Stimulated activated CD4-positive, alpha-beta T cell treated with anti-CD3 and anti-CD28 coated beads, Interleukin-15, amount 100 ng/mL, for 1 hour (primary cell): ENCODE measurements at places on chromosomes 4 and X.
A peak's percentile ranks its signal among the peaks of the same experiment; 100 is the strongest.

- no peak for DNase-seq
Observed at GRCh38 chr4:129821963-129822362, 726.0 kb downstream of the C4orf33 start.

DNA sequence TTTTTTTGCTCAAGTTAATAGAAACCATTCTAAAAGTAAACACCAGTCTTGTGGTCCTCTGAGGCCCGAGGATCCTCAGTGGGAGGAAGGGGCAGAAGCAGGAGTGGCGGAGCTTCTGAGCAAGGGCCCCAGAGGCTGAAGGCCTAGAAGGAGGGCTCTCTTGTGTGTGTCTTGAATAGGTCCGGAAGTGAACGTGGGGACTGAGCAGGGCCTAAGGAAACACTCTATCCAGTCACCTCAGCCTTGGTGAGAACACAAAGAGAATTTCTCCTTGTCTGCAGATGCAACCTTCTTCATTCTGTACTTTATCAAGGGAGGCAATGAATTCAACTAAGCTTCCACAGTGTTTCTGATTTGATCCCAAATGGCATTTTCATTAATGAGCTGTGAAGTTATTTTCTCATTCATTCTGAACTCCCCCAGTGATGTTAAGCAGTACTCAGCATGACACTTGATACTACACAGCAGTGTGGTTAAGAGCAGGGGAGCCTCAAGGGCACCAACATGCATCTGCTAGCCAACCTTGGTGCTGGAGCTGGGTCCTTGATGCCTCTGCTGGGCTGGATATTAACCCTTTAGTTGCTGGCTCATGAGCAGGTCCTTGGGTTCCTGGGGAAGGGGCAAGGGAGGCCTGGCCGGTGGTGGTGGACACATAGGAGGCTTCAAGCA is 64.7 kb downstream of the RBM47 start:
- no peak for DNase-seq

- no peak for DNase-seq
Observed at GRCh38 chrX:63740382-63740781, 44.6 kb downstream of the ARHGEF9 start.

DNA sequence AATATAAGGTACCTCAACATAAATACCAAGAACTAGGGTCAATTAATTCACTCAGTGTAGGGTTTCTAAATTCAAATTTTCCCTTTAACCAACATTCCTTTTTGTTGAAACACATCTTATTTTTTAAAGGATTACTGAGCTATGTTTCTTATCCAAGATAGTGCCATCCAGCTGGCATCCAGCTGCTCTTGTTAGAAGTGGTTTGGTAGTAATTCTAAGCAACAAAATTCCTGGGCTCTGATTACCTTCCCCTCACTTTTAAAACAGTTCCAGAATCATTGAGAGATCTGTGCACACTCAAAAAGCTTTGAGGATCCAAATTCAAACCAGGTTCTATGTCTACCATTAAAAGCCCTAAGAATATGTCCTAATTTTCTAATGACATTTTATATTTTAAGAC is 583.7 kb downstream of the TRIML1 start:
- DNase-seq: no peak

GRCh38 chr4:41323706-41324105 is 67.0 kb downstream of the UCHL1 start:
- DNase-seq: no peak

GRCh38 chr4:89029591-89029990 is 27.4 kb downstream of the FAM13A start:
- no peak for DNase-seq

DNA sequence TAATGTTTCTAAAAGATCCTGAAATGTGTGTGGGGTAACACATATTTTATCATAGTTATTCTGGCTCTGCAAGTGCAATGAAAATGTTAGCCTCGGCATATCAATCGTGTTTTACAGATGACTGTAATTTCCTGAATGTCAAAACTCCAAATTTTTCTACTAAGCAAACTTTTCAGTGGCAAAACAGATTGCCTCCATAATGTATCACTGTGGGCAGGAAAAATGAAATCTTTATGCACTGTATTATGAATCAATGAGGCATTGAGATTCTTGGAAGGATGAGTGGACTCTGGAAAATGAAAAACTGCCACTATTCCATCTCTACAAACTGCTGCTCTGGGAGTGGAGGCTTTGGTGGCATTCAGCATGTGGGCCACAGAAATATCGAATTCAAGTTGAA is 160.1 kb upstream of the MBNL3 start:
- DNase-seq: no peak

DNA sequence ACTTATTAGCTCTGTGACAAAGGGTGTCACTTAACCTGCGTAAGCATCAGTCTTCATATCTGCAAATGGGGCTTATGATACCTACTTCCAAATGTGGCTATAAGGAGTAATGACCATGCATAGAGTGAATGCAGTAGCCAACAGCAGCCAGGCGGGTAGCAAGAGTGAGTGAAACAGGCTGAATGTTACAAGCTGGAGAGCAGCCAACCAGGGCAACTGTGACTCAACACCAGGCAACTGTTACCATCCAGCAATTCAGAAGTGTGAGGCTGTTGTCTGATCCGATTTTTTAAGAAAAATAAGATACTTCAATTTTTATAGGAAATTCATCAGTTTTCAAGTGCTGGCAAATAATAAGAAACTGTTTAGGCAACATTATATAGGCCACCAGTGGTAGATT is 270.2 kb upstream of the TAPT1 start:
- no peak for DNase-seq

DNA sequence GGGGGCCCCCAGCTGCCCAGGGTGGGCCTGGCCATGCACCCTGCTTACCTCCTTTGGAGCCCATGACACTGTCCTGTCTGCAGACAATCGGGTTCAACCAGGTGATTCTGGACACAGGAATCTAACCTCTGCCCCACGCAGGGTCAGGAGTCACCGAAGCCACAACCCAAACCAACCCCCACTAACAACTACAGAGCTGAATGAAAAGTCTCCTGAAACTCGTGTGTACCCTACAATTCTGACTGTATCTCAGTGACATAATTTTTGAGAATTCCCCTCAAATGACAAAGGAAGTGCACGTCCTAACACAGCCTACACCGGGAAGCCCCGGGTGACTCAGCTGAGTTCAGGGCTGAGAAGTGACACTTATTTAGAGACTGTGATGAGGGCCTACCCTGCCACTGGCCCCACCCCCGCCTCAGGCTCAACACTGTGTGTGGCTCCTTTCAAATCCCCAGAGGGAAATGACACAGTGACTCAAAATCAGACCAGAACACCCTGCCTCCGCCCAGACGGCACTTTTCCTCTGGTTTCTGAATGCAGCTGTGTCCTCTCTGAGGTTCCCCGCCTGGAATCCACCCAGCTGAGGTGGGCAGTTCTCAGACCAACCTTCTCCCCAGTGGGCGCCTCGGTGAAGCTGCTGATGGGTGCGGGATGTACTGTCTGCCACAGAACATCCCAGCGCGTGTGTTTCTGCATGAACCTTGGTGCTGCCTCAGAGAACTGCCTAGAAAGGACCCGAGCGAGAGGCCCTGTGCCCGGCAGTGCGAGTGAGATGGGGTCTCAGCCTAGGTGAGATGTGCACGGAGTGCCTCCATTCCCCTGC is 9.9 kb downstream of the TNIP2 start:
- peak; percentile 68 for DNase-seq
